RWPE1 (cell line): ENCODE measurements at places on chromosomes 7 and 10.

- no peak for DNase-seq
Observed at GRCh38 chr10:30437031-30437841, 3.3 kb downstream of the MAP3K8 start.

DNA sequence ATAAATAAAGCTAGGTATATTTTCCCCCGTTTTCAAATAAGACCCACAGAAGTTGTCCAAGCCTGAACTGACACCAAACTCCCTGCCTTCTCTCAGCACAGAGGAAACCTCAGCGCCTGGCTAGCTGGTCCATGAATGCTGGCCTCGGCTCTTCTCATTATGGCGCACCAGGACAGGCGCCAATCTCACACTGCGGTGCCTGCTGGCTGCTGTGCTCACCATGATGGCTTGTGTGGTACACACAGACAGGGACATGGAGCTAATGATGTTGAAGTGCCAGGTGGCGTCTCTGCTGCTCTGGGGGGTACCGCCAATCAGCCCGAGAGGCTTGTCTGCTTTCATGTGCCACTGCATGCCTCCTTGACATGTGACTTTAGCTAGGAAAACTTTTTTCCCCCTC, 43.2 kb upstream of the USP6NL start:
- DNase-seq: no peak

GRCh38 chr7:102432442-102433218, 745 bp upstream of the ORAI2 start:
- DNase-seq: no peak

GRCh38 chr7:33711231-33712019, 193.9 kb upstream of the BMPER start:
- DNase-seq: no peak

DNA sequence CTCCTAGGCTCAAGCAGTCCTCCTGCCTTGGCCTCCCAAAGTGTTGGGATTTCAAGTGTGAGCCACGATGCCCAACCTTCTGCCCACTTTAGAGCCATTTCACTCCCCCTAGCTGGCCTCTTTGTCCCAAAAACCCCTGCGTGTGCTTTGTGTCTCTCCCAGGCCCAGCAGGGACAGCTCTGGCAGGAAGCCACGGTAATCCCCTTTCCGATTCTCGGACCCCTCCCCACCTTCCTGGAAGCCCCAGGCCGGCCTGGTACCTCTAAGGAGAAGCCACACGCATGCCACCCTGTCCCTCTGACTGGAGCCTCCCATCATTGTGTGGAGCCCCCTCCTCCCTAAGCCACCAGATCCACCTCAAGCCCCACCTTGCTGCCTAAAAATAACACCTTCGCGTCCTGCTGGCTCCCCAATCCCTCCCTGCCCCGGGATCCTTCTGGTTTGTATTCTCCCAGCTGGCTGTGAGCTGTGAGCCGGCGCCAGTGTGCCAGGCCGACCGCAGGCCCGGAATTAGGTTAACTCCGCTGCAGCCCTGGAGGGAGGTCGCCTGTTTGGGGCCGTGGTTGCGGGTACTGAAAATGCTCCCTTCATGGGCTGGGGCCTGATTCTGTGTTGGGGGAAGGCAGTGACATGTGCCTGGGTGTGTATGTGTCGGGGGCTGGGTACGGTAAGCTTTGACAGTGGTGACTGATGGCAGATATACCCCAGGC, 16.4 kb upstream of the SRRM3 start:
- no peak for DNase-seq

GRCh38 chr10:117731121-117731791, 188.7 kb downstream of the EMX2 start:
- DNase-seq: no peak

DNA sequence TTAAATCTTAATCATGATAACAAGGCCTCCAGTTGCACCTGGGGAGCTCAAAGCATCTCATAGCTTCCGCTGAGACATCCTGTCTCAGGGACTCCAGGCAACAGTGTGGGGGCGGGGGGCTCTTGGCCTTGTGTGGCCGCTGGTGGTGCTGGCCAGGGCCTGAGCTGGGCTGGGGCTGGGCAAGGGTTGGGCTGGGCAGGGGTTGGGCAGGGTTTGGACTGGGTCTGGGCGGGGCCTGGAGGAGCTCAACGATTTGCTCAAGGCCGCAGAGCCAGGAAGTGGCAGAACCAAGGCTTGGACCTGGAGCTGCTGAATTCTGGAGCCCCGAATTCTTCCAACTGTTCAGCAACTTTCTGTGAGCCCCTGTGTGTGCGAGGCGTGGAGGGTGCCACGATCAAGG, 37.9 kb upstream of the PSMG3 start:
- no peak for DNase-seq

GRCh38 chr7:2198206-2198605, 34.5 kb downstream of the MAD1L1 start:
- no peak for DNase-seq

DNA sequence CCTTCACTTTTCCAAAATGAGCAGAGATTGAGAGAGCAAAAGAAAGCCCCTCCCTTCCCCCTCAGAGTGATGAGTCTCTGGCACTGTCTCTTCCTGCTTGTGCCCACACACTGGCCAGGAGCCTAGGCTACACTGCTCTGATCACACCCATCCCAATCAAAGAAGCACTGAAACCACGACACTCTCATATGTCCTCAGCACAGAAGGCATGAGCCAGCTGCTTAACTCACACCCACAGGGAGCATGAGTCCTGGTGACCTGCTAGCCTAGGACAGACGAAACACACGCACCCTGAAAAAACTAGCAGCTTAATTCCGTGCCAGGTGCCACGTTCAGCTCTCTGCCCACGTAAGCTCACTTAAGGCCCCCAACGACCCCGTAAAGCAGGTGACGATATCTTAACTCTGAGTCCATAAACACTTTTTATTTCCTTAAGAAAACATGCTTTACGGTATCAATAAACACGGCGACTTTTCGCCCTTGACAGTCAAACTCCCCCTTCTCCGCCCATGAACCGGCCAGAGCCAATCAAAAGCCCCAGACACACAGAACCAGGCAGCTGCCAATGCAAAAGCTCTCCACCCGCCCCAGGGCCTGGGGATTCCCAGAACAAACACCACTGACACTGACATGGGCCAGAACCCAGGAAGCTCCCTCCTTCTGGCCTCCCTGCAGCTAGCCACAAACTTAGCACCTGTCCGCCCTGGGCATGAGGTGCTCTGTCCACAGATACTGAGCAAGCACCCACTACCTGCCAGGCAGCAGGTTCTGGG, 69.0 kb downstream of the TNRC18 start:
- DNase-seq: no peak

DNA sequence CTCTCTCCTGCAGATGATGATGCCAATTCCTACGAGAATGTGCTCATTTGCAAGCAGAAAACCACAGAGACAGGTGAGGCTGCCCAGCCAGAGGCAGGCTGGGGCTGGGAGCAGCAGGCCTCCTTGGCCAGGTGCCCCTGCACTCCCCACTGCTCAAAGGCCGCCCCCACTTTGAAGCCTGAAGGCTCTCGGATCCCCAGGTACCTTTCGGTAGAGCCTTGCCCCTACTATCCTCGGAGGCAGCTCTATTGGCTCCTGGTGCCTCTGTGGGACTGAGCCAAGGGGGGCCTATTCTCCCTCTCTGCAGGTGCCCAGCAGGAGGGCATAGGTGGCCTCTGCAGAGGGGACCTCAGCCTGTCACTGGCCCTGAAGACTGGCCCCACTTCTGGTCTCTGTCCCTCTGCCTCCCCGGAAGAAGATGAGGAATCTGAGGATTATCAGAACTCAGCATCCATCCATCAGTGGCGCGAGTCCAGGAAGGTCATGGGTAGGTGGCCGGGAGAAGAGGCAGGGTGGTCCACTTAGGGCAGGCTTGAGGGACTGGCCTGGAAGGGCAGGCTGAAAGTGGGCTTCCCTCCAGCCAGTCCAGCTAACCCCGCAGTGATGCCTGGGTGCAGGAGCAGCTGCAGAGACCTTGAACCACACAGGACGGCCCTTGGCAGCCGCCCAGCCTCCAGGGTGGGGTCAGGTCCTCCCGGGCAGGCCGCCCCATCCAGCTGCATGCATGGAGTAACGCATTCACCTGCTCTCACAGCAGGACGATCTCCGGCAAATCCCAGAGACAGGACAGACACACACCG, 14.1 kb downstream of the LAT2 start:
- DNase-seq: no peak

- DNase-seq: no peak
Observed at GRCh38 chr7:155184923-155185322, 112.8 kb upstream of the INSIG1 start.

- DNase-seq: peak; percentile 28
Observed at GRCh38 chr7:12524794-12525386, 45.6 kb upstream of the SCIN start.

GRCh38 chr10:132422903-132423825, 26.2 kb downstream of the PWWP2B start:
- no peak for DNase-seq

- no peak for DNase-seq
Observed at GRCh38 chr7:130614449-130614848, 54.1 kb downstream of the COPG2 start.

GRCh38 chr7:19747740-19748339, 25.6 kb downstream of the TMEM196 start:
- DNase-seq: peak; percentile 36

DNA sequence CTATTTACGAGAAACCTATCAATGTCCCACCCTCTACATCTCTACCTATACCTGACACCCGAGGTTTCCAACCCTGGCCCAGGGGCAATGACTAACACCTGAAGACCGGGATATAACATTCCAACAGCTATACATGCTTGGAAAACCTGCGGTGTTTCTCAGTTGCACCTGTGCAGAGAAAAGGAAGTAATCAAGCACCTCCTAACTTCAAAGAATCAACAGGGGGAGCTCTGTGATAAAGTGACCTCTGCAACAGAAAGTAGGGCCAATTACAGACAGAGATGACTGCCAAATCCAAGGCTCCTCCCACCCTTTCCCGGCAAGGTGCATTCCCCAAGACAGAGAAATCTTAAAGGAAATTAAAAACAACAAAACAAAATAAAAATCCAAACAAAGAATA, 41.3 kb downstream of the CCDC6 start:
- peak; percentile 85 for DNase-seq

DNA sequence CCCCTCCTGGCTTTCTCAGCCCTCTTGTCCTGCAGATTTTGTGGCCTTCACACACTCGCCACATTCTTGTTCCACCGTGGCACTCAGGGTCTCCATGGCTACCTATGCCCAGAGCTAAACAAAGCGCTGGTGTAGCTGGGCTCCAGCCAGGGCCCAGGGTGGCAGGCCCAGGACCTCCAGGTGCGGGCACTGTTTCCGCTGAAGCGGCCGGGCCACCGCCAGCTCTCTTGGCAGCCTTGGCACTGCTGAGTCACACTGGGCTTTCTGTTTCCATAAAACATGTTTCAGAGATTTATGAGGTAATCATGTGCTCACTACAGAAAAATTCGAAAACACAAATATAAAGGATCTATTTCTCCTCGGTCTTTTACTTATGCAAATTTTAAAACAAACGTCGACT, 51.3 kb downstream of the AOC1 start:
- peak; percentile 68 for DNase-seq

DNA sequence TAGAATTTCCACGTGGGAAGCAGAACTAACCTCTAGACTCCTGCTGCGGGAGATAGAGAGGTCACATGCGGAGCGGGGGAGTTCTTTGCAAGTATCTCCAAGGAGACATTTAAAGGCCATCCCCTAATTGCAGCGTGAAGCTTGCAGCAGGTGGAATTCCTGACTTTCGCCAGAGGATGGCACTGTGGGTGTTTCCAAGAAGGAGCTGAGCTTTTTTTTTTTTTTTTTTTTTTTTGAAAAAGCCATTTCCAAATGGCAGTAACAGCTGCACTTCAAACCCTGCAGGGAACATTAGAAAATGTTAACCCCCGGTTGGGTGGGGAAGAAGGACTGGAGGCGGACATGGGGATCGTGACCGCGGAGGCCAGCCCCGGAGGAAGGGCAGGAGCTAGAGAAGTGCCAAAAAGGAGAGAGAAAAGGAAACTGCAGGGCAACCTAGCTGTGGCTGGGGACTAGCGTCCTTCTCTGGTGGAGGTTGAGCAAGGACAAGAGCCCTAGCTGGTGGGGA, 487.7 kb downstream of the TYW1 start:
- peak; percentile 64 for DNase-seq

- DNase-seq: no peak
Observed at GRCh38 chr7:125834421-125834820, 904.8 kb upstream of the POT1 start.

DNA sequence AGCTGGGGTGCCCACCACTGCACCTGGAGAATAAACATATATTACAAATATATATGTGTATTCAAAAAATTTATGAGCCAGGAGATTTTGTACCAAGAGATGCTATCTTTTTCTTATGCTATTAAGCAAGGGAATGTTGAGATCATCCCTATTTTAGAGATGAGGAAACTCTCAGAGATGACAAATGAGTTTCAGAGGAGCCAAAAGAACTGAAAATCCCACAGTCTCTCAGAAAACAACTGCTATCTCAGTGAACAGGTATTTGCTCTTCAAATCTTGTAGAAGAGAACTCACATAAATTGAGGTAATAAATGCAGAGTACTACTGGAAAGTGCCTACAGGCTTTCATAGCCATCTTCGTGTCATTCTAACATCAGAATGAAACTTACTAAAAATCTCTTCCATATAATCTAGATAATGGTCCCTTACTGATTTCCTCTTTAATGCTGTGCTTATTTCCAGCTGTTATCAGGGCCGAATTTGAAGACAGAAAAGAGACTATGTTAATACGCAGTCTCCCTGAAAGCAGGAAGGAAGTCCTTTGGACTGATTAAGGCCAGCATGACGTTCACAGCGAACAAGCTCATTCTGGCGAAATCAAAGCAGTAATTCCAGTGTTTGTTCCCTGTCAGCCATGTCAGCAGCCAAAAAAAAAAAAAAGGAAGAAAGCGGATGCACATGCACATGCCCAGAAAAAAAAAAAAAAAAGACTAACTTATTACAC, 29.4 kb upstream of the ANAPC16 start:
- DNase-seq: no peak

- DNase-seq: no peak
Observed at GRCh38 chr10:131314799-131315198, 3.3 kb upstream of the TCERG1L start.

GRCh38 chr7:17436126-17436525, 137.7 kb downstream of the AHR start:
- no peak for DNase-seq

- no peak for DNase-seq
Observed at GRCh38 chr10:103545771-103546281, 52.3 kb downstream of the NEURL1 start.

- DNase-seq: no peak
Observed at GRCh38 chr10:44070282-44070681, 314.6 kb downstream of the CXCL12 start.

DNA sequence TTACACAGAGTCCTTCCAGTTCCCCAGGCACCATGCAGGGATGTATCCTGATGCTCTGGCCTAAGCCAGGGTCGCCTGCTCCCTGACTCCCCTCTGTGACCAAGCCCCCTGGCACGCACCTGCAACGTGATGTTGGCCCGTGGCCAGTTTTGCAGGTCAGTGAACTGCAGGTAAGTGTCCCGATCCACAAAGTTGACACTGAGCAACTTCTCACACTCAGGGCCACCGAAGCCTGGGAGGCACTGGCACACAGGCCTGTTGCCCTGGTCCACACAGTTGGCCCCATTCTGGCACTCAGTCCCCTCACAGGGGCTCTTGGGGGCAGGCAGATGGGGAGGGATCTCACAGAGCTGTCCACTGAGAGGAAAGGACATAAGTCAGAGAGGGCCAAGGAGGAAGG, 174.3 kb downstream of the LCOR start:
- DNase-seq: no peak
